ENCODE measurements at places on chromosomes 4 and X.

DNA sequence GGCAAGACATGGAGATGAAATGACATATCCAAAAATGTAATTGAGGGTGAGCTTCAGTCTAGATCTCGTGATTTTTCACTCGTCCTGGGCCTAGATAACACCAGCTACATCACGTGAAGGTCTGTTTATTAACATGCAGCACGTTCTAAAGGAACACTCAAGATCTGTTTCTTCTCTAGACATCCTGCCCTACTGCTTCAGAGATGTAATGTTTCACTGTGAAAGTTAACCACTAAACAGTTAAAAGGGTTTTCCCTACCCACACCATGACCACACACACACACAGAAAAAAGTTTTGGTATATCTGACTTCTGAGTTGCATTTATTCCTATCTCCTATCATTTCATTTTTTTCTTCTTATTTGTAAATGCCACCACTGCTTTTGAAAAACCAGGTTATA lies 52.3 kb upstream of the SMIM31 start:
- no peak for DNase-seq

GRCh38 chr4:90317785-90318184 lies 190.6 kb downstream of the CCSER1 start:
- DNase-seq, result no peak

GRCh38 chrX:2398064-2398656 lies 102.6 kb downstream of the DHRSX start:
- DNase-seq, result no peak

DNA sequence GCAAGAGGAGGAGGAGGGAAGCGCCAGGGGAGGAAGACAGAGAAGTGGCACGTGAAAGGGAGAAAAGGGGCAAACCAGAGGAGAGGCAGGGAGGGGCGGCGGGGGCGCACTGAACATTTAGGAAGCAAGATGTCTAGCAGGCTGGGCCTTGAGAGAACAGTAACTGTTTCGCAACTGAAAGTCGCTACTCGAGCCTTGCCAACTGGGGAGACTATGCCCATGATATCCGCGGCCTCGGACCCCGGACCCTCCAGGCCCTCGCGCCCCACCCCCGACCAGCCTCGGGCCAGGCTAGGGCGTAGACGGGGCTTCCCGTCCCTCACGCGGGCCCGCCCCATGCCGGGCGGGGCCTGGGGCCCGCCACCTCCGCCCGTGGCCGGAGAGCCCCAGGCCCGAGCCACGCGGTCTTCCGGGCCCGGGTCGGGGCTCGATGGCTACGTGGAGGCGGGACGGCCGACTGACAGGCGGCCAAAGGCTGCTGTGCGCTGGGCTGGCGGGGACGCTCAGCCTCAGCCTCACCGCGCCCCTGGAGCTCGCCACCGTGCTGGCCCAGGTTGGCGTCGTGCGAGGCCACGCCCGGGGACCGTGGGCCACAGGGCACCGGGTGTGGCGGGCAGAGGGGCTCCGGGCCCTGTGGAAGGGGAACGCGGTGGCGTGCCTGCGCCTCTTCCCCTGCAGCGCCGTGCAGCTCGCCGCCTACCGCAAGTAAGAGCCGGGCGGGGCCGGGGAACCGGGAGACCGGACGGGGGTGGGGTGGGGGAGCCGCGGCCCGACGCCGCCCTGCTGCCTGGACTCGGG lies at the start of gene SLC25A43:
TSS of gene SLC25A43 (plus strand) at position 363 of the 798 bp plus-strand sequence. CDS start at position 431, 68 bp downstream.
- DNase-seq, result peak; percentile 5

DNA sequence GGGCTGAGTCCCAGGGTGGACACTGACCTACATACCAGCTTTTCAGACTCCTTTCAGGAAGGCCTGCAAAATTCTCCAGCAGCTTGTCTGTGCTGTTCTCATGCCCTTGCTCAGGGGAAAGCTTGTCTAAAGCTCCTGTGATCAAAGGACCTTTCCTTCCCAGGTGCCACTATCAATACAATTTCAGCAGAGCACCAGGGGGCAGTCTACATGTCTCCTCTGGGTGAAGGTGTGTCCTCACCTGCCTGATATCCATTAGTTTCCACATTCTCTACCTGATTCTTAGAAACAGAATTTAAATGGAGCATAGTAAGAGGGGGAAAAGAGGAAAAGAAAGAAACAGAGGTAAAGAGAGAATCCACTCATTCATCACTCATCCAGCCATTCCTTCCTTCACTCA lies 114.2 kb downstream of the PPARGC1A start:
- no peak for DNase-seq

DNA sequence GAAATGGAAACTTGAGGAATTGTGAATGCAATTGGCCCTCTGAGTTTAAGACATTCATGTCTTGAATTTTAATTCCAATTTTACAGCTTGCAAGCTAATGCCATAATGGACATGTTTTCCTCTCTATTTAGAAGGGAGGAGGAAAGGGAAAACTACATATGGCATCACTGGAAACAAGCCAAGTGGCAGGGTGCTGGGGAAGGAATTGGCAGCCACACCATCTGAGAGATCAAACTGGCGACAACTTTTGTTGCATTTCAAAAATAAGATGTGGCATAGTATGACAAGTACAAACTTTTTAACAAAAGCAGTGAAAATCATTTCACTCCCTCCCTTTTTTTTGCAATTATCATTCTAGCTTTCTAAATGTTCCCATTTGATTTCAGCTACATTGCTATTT lies 615.6 kb downstream of the CENPC start:
- no peak for DNase-seq

DNA sequence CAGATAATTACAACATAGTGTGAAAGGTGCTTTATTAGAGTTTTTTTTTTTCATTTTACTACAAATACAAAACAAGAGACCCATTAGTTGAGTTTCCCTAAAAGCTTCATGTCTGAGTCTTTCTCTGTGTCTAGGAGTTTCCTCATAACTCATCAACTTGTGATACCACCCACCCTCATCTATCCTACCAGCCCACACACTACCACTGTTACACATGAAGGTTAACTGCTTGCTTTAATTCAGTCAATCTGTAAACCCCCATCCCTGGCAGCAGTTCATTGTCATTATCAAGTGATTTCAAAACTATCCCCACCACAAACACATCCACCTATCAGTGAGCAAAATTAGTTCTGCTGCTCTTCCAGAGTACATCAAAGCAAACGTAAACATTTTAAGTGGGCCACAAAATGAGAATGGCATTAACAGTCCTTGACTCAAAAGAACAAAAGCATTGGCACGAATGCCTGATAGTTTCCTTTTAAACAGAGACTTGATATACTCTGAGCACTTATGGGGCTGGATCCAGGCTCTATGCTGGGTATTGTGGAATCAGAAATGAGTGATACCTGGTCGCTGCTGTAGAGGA lies 331.6 kb upstream of the FAM241A start:
- no peak for DNase-seq

- no peak for DNase-seq
Measured at GRCh38 chrX:819684-820083, 189.1 kb downstream of the SHOX start.
